ENCODE measurements at places on chromosomes 7 and 10.

GRCh38 chr7:142487124-142487523 lies 229.3 kb upstream of the PRSS58 start:
- no peak for DNase-seq

DNA sequence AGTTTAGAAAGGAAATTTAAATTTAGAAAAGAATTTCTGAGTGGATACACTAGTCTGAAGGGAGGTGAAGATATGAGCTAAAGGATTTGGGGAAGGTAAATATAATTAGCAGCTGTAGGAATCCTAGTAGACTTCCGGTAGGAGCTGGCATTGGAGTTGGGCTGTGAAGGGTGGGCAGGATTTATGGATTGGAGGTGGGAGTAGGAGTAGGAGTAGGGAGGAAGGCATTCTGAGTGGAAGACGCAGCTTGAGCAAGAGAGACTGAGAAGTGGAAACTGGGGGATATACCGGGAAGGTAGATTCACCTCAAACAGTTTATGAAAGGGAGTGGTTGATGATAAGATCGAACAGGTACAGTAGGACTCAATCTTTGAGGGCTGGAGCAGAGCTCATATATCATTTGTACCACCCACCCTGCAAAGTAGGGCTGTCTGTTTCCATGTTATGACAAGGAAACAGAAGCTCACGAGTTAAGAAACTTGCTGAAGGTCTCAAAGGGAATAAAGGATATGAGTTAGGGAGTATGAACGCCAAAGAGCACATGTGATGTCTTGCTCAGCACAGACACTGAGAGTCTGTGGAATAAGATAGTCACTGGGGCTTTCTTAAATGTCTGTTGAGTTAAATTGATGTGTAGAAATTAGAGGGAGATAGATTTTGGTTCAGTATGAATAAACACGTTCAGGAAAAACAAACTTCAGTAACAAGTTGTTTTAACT lies 81.6 kb downstream of the RPS24 start:
- DNase-seq = no peak

- DNase-seq = no peak
Measured at GRCh38 chr7:130254555-130254954, 12.1 kb upstream of the CPA2 start.

- no peak for DNase-seq
Measured at GRCh38 chr7:128236924-128237586, 4.0 kb upstream of the LEP start.

DNA sequence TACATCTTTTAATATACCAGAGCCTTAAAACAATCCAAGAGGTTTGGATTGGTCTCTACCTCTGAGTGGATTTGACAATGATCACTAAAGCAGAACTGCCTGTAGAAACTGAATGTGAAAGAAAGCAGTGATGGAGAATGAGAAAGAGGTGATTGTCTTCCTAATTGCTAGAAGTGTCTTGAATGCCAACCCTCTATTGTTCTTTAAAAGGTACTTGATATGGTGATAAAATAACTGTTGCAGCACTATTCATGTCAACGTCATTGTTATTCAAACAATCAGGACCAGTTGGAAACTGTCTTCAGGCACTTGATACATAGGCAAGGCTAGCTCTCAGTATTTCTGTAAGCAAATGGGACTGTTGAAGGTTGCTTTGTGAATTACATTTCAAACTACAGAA lies 47.9 kb upstream of the ITPRID1 start:
- no peak for DNase-seq

DNA sequence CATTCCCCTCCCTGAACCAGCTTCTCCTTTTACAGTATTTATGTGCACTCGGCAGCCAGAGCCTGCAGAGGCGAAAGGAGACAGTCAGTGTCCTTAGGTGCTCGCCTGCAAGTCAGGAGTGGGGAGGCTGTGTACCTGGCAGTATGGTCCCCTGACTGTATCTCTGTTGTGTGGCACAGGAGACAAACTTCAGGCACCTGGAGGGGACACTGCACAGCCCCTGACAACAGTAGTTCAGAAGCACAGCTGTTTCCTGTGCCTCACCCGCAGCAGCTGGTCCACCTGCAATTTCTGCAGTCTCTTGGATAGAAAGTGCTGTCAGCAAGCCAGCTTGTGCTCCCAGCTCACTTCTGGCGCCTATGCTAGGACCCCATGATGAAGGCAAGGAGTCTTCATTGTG lies 73.4 kb upstream of the LAMB4 start:
- DNase-seq = no peak

DNA sequence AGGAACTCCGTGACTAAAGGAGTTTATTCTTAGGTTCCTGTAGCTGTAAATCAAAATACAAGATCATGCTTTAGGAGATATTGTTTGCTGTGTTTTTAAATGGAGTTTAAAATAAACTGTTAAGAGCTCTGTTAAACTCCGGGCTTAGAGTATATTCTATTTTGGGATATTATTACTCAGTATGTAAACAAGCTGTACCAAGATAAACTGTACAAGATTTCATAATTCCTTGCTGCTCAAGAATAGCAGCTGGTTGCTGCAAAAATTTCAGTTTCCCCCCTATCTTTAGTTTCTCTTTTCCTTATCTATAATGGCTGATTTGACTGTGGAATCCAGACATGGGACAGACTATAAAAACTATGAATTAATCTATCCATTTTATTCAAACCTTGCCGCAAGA lies 215.7 kb downstream of the HTR7 start:
- no peak for DNase-seq

GRCh38 chr7:97506728-97507127 lies 225.2 kb upstream of the TAC1 start:
- no peak for DNase-seq
